ENCODE measurements at places on chromosomes 16 and 17.

DNA sequence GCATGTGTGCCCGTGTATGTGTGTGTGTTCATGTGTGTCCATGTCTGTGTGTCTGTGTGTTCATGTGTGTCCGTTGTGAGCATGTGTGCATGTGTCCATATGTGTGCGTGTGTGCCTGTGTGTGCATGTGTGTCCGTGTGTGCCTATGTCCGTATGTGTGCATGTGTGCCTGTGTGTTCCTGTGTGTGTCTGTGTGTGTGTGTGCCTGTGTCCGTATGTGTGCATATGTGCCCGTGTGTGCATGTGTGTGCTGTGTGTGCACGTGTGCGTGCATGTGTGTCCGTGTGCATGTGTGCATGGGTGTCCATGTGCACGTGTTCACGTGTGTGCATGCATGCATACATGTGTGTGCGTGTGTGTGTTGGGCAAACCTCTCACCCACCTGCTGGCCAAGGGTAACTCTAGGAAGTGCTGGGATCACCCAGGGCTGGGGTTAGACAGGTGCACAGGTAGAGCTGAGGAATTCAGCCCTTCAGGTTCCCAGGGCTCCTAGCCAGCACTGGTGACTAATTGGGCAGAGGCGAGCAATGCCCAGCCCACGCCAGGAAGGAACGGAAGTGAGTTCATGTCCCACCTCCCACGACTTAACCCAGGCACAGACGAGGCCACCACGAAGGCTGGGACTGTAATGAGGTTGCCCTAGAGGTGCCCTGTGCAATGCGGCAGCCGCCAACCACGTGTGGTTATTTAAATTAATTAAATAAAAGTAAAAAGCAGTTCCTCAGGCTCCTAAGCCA, 8.2 kb upstream of the CSNK1D start:
- peak; percentile 93 for DNase-seq

GRCh38 chr17:80460429-80460834, 16.0 kb downstream of the NPTX1 start:
- DNase-seq, result no peak

DNA sequence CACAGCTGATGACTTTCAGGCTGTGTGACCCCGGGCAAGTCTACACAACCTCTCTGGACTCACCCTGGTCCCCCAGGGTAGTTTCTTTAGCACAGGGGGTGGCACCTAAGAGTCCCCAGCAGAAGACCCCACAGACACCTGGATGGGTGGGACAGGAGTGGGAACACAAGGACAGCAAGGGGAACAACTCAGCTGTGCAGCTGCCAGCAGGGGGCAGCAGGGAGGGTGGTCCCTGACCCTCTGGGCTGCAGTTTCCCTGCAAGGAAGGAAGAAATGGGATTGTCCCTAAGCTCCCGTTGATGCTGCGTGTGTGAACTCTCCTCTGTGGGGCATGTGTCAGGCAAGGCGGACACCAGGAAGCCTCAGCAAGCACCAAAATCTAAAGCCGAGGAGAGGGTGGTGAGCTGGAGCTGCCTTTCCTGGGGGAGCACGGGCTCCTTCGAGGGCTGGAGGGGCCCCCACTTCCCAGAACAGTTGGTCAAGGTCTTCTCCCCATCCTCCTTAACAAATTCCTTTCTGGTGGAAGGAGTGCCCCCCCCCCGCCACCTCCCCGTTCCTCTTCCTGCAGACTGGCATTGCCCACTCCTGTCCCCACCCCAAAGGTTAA, 24.1 kb upstream of the CDH5 start:
- DNase-seq, result no peak

GRCh38 chr16:7344830-7345780, 12.5 kb downstream of the RBFOX1 start:
- no peak for DNase-seq

DNA sequence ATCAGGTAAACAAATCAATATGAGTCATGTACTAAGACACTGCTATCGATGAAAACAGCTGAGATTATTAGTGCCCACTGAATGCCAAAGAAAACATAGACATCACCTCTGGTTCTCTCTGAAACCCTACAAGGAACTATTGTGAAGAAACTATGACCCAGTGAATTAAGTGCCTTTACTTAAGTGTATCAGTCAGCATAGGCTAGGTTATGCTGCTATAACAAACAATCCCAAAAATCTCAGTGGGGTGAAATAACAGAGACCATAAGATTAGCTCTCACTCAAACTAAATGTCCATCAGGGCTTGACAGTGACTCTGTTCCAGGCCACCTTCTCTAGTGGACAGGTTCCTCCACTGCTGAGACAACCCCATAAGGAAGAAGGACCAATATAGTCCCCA, 57.7 kb upstream of the KDM8 start:
- DNase-seq, result no peak

DNA sequence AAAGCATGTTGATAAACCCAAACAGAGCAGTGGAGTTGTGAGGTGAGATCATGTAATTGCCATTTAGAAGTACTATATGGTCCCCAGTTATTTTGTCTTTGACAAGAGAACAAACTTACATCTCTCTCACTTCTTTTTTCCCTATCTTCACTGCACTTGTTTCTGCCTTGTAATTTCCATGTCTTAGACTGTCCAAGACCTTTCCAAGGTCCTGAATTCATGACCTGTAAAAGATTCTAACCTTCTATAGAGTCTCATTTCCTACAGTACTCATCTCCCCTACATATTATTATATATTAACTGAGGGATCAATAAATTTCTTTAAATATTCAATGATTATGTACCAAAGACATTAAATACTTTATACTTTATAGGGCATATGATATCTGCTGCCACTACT, 295.3 kb upstream of the KIF2B start:
- no peak for DNase-seq

GRCh38 chr16:66910175-66910940, 8.3 kb downstream of the CDH16 start:
- no peak for DNase-seq

- no peak for DNase-seq
Measured at GRCh38 chr17:44223541-44224071, 4.1 kb upstream of the UBTF start.

GRCh38 chr16:7452090-7452489, 119.4 kb downstream of the RBFOX1 start:
- DNase-seq, result no peak

DNA sequence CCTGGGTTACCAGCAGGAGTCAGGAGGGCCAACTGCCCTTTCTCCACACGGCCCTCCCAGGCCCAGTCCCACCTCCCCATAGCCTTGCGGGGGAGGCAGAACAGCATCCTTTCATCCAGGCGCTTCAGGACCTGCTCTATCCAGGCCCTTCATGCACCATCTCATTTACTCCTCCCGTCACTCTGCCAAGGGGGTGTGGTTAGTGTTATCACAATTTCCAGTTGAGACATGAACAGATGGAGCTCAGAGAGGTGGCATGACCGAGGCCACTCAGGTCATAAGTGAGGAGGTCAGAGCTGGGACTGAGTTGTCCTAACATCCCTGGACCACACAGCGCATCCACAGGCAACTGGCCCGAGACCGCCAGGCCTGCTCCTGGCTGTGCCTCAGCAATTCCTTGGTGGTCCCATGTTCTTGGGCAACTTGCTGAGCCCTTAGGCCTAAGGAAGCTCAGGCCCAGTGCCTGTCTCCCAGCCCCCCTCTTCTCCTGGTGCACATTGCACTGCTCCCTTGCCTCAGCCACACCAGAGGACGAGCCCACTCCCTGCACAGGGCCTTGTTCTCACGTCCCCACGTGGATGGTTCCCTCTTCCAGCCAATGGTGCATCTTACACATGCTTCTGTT, 23.8 kb downstream of the C17orf100 start:
- DNase-seq, result peak; percentile 12

DNA sequence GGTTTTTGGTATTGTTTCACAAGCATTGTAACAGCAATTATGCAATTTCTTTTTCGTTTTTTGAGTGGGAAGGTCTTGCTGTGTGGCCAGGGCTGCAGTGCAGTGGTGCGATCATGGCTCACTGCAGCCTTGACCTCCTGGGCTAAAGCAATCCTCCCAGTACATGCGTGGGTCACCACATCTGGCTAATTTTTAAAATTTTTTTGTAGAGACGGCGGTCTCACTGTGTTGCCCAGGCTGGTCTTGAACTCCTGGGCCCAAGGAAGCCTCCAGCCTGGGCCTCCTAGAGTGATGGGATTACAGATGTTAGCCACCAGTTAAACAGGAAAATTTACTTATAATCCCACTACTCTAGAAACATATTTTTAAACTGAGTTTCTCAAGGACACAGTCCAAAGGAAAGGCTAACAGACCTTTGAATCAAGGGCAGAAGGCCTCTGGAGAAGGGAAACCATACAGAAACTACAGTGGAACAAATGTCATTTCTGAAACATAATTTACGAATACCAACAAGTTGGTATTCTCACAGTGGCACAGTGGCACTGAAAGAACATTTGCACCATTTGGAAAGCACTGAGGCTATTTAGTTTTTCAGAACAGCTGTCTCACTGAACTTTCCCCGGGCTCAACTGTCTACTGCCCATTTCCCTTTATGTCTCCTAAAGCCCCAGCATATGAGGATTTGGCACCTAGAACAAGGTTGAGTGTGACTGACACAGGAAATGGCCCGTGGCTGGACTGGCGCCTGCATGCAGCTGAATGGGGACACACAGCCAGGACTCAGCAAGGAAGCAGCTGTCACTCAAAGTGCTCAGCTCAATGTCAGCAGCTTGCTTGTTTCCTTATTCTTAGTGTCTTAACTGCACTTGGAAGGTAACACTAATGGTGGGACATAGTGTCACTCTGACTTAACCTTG, 2.8 kb upstream of the PRKAR1A start:
- peak; percentile 43 for DNase-seq

DNA sequence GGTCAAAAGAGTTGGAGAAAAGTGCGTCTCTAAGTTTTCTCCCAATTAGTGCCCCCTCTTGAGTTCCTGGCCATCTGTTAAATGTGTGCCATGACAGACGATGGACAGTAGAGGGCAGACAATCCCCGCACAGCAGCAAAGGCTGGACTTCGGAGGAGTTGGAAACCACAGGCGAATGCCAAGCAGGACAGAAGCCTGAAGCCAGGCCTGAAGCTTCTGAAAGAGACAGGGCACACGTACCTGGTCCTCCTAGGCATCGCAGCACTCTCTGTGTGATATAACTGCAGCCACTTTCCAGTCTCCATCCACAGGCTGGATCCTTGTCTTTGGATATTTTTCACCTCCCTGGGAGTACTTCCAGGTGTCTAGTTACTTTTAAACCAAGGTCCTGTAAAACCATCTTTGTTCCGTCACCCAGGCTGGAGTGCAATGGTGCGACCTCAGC, 14.5 kb downstream of the C17orf100 start:
- DNase-seq, result peak; percentile 89

DNA sequence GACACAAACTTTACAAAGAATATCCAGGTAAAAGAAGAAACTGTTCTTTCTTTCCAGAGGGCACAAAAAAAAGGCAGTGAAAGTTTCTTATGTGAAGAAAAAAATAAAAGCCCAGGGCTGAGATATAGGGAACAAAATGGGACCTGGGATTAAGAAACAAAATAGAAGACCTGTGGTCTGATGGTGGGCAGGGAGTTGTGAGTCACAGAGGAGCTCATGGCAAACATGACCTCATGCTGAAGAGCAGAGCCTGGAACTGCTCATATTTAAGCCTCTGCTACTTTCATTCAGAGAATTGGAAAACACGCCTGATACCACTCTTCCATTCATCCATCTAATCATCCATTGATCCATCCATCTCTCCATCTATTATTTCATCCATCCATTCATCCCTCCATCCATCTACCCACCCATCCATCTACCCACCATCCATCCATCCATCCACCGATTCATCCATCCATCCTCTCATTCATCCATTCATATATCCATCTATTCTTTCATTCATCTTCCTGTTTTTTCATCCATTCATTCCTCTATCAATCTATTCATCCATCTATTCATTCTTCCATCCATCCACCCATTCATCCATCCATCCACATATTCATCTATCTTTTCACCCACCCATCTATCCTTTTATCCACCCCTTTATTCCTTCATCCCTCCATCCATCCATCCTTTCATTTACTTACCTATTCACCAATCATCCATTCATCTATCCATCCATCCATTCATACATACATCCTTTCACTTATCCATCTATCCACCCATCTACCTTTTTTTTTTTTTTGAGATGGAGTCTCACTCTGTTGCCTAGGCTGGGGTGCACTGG, 30.0 kb downstream of the WFDC1 start:
- DNase-seq, result peak; percentile 24

GRCh38 chr17:29178750-29179231, 1.4 kb downstream of the MYO18A start:
- peak; percentile 91 for DNase-seq

DNA sequence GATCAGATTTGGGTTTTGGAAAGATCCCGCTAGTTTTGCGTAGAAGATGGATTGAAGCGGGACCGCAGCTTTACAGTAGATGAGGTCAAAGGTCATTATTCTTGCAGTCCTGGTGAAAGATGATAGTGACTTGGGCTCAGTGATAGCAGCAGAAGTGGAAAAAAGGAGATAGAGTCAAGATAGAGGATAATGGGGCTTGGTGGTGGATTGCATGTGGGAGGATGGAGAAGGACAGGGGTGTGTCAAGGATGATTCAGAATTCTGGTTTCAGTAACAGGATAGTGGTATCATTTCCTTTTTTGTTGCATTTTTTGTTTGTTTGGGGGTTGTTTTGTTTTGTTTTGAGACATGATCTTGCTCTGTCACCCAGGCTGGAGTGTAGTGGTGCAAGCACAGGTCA, 28.7 kb downstream of the CHD9NB start:
- peak; percentile 38 for DNase-seq

- DNase-seq, result peak; percentile 63
Measured at GRCh38 chr17:30376621-30377452, 1.9 kb upstream of the CPD start.

DNA sequence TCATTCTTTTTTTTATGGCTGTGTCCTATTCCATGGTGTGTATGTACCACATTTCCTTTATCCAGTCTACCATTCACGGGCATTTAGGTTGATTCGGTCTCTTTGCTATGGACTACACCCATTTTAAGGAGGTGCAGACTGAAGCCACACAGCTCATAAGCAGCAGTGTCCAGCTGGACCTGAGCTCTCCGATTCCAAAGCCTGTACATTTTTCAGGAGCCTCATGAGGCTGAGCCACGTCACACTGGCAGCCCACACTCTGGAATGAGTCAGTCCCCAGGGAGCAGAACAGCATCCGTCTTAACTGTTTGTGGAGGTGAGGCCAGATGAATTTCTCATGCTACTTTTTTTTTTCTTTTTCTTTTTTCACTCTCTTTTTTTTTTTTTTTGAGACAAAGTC, 116.1 kb downstream of the C16orf95 start:
- DNase-seq, result peak; percentile 59

DNA sequence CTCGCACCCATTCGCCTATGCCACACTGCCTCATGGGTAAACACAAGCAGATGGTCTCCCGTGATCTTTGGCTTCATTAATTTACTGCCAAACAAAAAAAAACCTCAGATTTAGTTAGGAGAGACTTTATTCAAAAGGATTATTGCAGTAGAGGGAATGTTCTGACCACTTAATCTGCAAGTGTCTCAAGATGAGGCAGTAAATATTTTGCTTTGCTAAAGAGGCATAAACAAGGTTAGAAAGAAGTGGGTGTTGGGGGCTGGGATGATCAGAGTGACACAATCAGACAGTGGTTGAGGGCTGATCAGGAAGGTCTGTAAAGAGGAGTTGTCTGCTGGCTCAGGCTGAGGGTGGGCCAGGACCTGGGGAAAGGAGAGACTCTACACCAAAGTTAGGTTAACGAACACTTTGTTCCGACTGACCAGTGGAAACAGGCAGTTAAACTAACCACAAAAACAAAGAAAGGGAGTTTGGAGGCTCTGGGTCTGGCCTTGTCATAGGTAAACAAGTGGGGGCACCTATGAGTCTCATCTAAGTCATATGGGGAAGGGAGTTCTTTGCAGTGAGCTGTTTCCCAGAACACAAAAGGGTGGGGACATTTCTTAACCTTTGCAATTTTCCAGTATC, 28.5 kb downstream of the HSD17B2 start:
- DNase-seq, result peak; percentile 78

- no peak for DNase-seq
Measured at GRCh38 chr17:29576214-29577000, 7.9 kb downstream of the TP53I13 start.

All from epithelial cell of esophagus (primary cell).